ENCODE measurements at places on chromosomes 1 and 21. TPM values are rescaled to one million over a fixed set of nuclear protein-coding genes. Genes with fewer than 3 reads are reported as not detected.

Gene KLF17
- not detected for total RNA-seq

Gene MRPL39
- 36.5 TPM for total RNA-seq

Gene OR10J1
- not detected for total RNA-seq

Gene CD5L
- total RNA-seq: not detected

Gene PDZK1IP1
- not detected for total RNA-seq

Gene OPRD1
- not detected for total RNA-seq

Gene AADACL4
- total RNA-seq: not detected

Gene TSPAN2
- 3.4 TPM for total RNA-seq

Gene RGS18
- total RNA-seq: 0.28 TPM

Gene BACH1
- total RNA-seq: 26.2 TPM

Gene SYCP1
- total RNA-seq: not detected

Gene TMEM269
- total RNA-seq: not detected

Gene NTMT2
- total RNA-seq: not detected

Gene LCE3D
- total RNA-seq: not detected

Gene ATP1A4
- total RNA-seq: 0.33 TPM

Gene FRRS1
- 1.7 TPM for total RNA-seq

DNA sequence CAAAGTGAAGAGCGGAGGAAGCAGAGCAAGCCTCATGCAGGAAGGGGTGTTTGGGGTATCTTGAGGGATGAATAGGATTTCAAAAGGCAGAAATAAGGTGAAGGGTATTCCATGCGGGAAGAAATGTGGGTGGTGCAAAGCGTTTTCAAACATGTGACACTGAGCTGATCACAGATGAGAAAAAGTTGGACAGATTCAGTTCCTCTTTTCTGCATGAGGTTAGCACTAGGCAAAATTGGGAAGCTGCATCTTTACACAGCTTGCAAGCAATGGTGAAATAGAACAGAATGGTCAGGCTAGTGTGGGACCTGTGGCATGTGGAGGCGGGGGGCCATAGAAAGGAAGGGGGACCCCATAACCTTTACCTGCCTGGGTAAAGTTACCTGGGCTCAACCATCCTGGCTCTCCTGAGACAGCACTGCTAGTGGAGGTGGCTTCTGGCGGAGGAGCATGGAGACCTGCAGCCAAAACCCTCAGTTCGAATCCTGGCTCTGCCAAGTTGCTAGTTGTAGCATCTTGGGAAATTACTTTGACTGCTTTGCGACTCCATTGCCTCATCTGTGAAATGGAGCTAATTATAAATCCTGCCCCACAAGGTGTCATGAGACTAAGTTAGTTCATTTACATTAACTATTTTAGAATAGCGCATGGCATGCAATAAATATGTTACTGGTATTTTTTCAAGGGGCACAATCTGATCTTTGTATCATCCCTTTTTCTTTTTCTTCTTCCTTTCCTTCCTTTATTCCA is 16.4 kb downstream of the KCNA10 start:
- no peak overlapping the region for H3K4me3 ChIP-seq
- H3K27ac ChIP-seq: no peak overlapping the region
- DNase-seq: no peak
- H3K36me3 ChIP-seq: no peaks in the 10 kb centered on the region

- peaks cover 7% of the 10 kb centered on the region for H3K27me3 ChIP-seq
- H3K36me3 ChIP-seq: no peaks in the 10 kb centered on the region
- no peak for DNase-seq
- H3K4me3 ChIP-seq: no peak overlapping the region
- H3K4me1 ChIP-seq: no peaks in the 10 kb centered on the region
- H3K27ac ChIP-seq: no peak overlapping the region
Measured at GRCh38 chr1:209249785-209250440, 333.6 kb upstream of the CAMK1G start.

DNA sequence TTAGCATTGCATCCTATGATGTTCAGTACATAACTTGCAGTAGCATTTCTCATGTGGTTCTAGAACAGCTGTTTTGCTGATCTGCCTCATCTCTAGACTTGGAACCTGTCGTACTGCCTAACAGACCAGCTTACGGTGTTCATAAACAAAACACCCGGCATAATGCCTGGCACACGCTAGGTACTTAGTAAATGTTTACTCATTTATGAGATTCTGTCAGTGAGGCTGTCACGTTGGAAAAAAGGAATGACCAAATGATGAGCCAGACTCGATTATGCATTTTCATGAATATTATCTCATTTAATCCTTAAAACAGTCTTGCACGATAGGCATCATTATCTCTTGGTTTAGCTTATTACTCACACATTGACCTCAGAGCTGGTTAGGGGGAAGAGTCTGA is 46.4 kb downstream of the CACHD1 start:
- no peaks in the 10 kb centered on the region for H3K36me3 ChIP-seq
- H3K27me3 ChIP-seq: peaks cover 6% of the 10 kb centered on the region
- no peak overlapping the region for H3K27ac ChIP-seq
- no peak for DNase-seq
- H3K4me3 ChIP-seq: no peak overlapping the region

DNA sequence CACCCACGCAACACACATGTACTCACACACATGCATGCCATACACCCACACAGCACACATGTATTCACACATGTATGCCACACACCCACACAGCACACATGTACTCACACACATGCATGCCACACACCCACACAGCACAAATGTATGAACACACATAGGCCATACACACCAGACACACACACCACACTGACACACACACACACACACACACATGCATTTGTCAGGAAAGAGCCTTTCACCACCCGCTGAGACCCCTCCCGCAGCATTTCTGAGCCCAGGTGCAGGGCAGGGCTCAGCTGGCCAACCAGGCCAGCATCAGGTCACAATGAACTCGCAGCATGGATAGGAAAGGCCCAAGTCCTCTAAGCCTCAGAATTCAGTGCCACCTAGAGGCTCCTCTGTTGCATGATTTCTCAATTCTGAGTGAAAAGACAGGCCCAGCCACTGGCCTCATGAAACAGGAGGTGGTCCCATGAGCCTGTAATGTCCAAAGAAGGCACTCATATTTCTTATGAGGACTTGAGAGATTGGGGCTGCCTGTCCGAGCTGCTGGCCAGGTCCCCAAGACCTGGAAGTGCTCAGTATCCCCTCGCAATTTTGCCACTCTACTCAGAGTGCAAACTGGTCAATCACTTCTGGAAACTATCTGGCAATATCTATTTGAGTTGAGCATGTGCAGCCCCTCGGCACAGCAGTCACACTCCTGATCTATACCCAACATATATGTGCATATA is 57.3 kb downstream of the PSMG1 start:
- no peak for DNase-seq
- no peaks in the 10 kb centered on the region for H3K36me3 ChIP-seq
- peaks cover 7% of the 10 kb centered on the region for H3K4me1 ChIP-seq
- no peak overlapping the region for H3K27ac ChIP-seq

GRCh38 chr1:82848043-82848442 is 1047.3 kb downstream of the ADGRL2 start:
- H3K27me3 ChIP-seq: no peaks in the 10 kb centered on the region
- no peak overlapping the region for H3K4me3 ChIP-seq
- H3K36me3 ChIP-seq: no peaks in the 10 kb centered on the region
- H3K4me1 ChIP-seq: no peaks in the 10 kb centered on the region
- H3K27ac ChIP-seq: no peak overlapping the region

DNA sequence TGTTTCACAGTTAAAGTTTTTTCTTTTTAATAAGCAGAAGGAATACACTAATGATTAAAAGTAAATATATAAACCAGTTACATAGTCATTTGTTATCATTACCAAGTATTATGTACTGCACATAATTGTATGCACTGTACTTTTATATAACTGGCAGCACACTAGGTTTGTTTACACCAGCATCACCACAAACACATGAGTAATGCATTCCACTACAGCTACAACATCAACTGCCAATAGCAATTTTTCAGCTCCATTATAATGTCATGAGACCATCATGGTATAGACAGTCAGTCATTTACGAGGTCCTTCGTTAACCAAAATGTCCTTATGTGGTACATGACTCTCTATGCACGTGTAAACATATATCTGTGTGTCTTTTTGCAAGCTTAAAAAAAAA is 35.2 kb downstream of the SCYL3 start:
- H3K36me3 ChIP-seq: peaks cover 68% of the 10 kb centered on the region
- H3K27ac ChIP-seq: no peak overlapping the region
- no peak for DNase-seq
- H3K4me1 ChIP-seq: no peaks in the 10 kb centered on the region

DNA sequence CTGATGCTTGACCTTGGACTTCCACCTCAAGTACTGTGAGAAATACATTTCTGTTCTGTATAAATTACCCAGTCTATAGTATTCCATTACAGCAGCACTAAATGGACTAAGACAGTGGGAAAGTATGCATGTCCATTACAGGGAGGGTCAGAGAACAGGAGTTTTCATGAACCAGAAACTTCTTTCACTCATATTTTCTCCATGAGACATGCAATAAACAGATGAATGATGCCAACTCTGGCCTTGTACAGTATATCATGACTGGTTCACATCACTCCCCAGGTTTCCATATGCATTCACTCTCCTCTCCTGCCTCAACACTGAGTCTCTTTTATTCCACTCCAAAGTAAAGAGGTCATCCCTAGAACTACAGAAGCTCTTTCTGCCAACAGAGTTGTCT is 4.5 kb upstream of the IFI16 start:
- H3K27ac ChIP-seq: no peak overlapping the region
- H3K36me3 ChIP-seq: peaks cover 21% of the 10 kb centered on the region
- no peaks in the 10 kb centered on the region for H3K27me3 ChIP-seq
- no peak for DNase-seq

- no peaks in the 10 kb centered on the region for H3K36me3 ChIP-seq
- no peak for DNase-seq
- H3K27ac ChIP-seq: no peak overlapping the region
- H3K4me1 ChIP-seq: no peaks in the 10 kb centered on the region
Measured at GRCh38 chr1:222750651-222751050, 13.6 kb downstream of the FAM177B start.

- peaks cover 24% of the 10 kb centered on the region for H3K4me1 ChIP-seq
- peak overlapping the region; percentile 85 for H3K4me3 ChIP-seq
- no peak for DNase-seq
- H3K36me3 ChIP-seq: peaks cover 14% of the 10 kb centered on the region
Measured at GRCh38 chr1:99849413-99849743, 783 bp upstream of the AGL start.

- no peak overlapping the region for H3K4me3 ChIP-seq
- H3K27me3 ChIP-seq: no peaks in the 10 kb centered on the region
- DNase-seq: no peak
- H3K36me3 ChIP-seq: no peaks in the 10 kb centered on the region
- peaks cover 23% of the 10 kb centered on the region for H3K4me1 ChIP-seq
- no peak overlapping the region for H3K27ac ChIP-seq
Measured at GRCh38 chr1:6269720-6270400, 9.0 kb upstream of the GPR153 start.

DNA sequence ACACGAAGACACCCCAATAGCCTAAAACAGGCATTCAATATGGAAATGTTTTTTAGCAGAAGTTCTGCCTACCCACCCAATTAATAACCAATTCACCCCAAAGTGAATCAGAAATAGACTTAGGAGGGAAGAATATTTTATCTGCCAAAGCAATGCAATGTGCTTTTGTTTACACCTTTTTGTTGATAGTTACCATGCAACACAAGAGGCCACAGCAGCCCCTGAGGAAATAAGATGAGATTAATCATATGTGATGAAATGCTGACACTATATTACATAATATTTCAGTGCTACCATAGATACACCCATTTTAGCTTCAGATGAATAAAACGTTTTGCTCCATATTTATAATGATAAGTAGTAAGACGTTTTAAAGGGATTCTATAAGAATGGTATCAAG is 60.9 kb upstream of the RGS2 start:
- H3K27ac ChIP-seq: no peak overlapping the region
- H3K36me3 ChIP-seq: no peaks in the 10 kb centered on the region
- no peaks in the 10 kb centered on the region for H3K4me1 ChIP-seq
- no peak overlapping the region for H3K4me3 ChIP-seq
- DNase-seq: no peak
- no peaks in the 10 kb centered on the region for H3K27me3 ChIP-seq

GRCh38 chr21:42056468-42056867 is 14.6 kb upstream of the UMODL1 start:
- H3K36me3 ChIP-seq: no peaks in the 10 kb centered on the region
- no peak overlapping the region for H3K27ac ChIP-seq
- DNase-seq: no peak
- H3K27me3 ChIP-seq: peaks cover 13% of the 10 kb centered on the region
- H3K4me3 ChIP-seq: no peak overlapping the region

- no peak overlapping the region for H3K27ac ChIP-seq
- H3K4me1 ChIP-seq: peaks cover 9% of the 10 kb centered on the region
- H3K36me3 ChIP-seq: no peaks in the 10 kb centered on the region
- H3K4me3 ChIP-seq: no peak overlapping the region
Measured at GRCh38 chr1:156583821-156584622, 4.5 kb downstream of the TTC24 start.

- no peak overlapping the region for H3K4me3 ChIP-seq
- no peaks in the 10 kb centered on the region for H3K27me3 ChIP-seq
- no peaks in the 10 kb centered on the region for H3K4me1 ChIP-seq
- peaks cover 36% of the 10 kb centered on the region for H3K36me3 ChIP-seq
Measured at GRCh38 chr1:231751415-231751814, 124.8 kb downstream of the DISC1 start.

GRCh38 chr1:96842215-96842614 is 120.6 kb downstream of the PTBP2 start:
- no peak overlapping the region for H3K27ac ChIP-seq
- no peak for DNase-seq
- no peaks in the 10 kb centered on the region for H3K4me1 ChIP-seq
- no peak overlapping the region for H3K4me3 ChIP-seq

DNA sequence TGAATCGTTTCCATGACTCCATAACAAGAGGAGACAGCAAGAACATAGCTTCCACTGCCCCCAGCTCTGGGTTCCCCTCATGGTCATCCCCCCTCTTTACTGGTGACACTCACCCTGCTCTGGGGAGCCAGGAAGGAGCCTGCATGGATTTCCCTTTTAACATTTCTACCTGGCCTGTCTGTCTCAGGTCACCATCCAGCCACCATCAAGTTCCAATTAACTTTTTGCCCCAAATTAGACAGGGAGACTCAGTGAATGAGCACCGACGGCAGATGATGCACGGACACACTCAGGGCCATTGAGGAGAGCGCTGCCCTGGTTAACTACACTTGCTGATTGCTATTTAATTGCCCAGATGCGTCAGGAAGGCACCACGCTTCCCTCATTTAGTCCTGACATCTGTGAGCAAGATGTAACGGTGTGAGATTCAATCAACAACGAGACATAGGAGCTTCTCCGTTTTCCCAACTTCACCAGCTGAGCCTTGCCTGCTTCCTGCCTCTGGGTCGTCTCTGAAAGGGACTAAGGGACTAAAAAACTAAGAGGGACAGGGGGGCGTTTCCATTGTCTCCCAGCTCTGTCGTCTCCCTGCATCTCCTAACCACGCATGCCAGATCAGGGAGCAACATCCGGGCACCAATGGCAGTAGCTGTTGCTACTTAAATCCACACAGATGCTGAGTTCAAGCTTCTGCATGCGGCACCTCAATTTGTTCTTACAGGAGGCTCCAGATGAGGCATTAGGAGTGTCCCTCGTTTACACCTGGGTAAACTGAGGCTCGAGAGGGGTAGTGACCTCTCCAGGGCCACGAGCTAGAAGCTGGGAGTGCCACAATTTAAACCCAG is 426.7 kb downstream of the NPHP4 start:
- no peaks in the 10 kb centered on the region for H3K27me3 ChIP-seq
- no peak overlapping the region for H3K4me3 ChIP-seq
- DNase-seq: no peak
- H3K36me3 ChIP-seq: no peaks in the 10 kb centered on the region
- H3K27ac ChIP-seq: no peak overlapping the region

Measured in activated CD4-positive, alpha-beta memory T cell treated with anti-CD3 and anti-CD28 coated beads, Interleukin-2, amount 10 ng/mL, durations not matched to agents 7 days and 5 days (primary cell).